Activated T-cell treated with anti-CD3 and anti-CD28 coated beads for 24 hours (primary cell): ENCODE measurements at places on chromosomes 7 and 10.

DNA sequence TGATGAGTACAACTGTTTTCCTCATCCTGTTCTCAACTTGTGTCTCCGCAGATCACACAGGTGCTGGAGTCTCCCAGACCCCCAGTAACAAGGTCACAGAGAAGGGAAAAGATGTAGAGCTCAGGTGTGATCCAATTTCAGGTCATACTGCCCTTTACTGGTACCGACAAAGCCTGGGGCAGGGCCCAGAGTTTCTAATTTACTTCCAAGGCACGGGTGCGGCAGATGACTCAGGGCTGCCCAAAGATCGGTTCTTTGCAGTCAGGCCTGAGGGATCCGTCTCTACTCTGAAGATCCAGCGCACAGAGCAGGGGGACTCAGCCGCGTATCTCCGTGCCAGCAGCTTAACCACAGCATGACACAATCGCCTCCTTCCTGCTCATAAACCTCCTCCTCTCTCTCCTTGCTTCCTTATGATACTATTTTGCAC, 126.7 kb upstream of the PRSS58 start:
- DNase-seq, result peak; percentile 28

- no peak for DNase-seq
Measured at GRCh38 chr7:33698692-33699128, 206.6 kb upstream of the BMPER start.

DNA sequence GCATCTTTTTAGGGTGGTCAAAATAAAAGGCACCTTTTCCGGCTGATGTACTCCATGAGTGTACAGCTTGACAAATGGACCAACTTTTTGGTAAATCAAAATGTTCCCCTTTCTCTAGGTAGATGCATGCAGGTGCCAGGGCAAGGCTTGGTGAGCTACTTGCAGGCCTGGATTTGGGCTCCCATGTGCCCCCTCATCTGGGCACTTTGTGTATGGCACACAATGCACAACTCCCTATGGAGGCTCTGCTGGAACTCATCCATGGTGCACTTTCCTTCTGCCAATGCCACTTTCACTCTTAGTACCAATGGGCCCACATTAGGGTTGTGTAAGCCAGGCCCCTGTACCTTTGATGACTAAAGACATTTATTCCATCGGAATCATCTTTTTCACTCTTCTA, 300.8 kb downstream of the SDHAF3 start:
- DNase-seq, result no peak

DNA sequence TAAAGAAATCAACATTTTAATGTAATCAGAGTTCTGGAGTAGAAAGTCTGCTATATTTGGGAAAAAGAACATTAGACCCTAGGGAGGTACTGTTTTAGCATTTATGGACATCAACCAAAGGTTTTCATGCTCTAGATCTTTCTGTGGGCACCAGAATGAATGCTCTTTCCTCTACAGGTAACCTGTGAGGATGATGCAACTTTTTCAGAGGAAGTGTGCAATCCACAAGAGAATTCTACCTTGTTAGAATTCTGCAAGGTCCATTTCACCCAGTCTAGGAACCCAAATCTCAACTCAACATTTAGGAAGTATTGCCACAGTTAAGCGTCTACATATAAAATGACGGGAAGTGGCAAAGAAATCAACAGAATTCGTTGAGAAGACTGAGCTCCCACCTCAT, 139.9 kb upstream of the FAM171A1 start:
- DNase-seq, result no peak
